ENCODE measurements at places on chromosomes 1 and 21. TPM values are rescaled to one million over a fixed set of nuclear protein-coding genes. Genes with fewer than 3 reads are reported as not detected.

GRCh38 chr1:181113059-181113641 lies 24.6 kb downstream of the IER5 start:
- peak; percentile 58 for DNase-seq

DNA sequence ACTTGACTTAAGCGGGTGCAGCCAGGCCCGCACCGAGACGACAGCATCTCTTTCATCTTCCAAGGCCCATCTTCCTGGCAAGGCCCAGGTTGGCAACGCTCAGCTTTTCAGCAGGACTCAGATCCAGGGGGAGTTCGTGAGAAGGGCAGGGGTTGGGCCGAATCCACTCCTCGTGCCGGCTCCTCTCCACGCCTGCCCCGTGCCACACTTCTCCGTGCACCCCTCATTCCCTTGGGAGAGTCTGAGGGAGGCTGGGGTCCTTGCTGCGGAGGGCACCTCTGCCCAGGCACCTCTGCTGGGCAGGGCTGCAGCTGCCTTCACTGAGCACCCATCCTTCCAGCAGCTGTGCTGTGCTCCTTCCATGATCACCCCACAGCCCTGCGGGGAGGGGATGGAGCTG lies 22.3 kb downstream of the PRDM16 start:
- DNase-seq, result no peak

DNA sequence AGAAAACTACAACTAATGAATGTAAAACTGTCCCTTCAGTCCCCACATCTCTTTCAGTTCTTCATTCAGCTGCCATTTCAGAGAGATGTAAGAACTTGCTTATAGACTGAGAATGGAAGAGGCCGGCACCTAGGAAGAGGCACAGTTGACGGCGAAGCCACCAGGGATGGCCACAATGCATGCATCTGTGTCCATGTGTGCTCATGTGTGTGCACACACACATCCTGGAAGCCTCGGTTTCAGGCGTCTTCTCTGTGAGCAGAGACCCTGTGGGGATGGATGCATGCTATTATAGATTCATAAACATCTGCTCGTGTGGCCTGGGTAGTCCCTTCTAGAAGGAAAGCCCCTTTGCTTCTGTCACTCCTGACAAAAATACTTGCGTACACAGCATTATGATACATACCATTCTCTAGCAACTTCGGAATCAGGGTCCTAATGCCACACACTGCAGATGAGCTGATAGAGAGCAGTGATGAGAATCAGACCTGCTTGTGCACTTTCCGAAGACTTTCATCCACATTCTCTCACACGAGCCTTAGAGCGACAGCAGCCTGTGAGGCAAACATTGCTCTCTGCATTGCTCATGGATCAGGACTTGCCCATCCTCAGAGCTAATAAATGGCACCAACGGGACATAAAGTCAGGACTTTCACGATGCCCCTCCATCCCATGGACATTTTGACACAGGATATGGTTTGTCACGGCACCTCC lies 12.4 kb upstream of the GPR61 start:
- no peak for DNase-seq

DNA sequence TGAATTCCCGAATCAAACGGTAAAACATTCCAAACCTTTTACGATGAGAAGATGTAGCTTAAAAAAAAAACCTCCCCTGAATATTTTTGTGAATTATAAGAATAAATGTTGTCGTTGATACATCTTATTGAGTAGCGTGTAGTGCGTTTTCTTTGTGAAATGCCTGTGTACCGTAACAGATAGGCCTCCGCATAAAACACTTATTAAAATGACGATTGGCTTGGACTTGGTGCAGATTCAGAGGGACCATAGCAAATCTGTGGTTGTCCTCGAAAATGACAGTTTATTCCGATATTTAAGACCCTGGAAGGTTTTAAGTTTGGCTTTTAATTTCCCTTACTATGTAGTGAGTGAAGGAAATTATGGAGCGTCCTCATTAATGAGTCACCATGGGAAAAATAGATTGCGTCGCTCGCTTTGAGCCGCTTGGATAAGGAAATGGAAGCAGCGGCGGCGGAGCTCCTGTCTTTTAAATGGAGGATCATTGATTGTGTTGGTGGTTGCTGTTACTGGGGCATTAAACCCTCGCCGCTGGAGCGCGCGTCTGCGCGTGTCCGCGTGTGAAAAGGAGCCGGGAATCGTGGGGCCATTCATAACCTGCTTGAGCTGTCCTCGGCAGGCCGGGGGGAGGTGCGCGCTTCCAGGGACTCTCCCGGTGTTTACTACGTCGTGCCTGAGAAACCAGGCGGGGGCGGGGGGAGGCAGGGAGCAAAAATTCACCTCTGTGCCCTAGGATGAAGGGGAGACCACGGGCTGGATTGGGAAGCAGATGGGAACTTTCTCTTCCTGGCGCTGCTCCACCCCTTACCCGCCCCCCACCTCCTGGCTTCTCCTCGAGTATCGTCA lies 1.6 kb downstream of the SPEN start:
- DNase-seq, result peak; percentile 91

The CA6 gene
- not detected for polyA plus RNA-seq

DNA sequence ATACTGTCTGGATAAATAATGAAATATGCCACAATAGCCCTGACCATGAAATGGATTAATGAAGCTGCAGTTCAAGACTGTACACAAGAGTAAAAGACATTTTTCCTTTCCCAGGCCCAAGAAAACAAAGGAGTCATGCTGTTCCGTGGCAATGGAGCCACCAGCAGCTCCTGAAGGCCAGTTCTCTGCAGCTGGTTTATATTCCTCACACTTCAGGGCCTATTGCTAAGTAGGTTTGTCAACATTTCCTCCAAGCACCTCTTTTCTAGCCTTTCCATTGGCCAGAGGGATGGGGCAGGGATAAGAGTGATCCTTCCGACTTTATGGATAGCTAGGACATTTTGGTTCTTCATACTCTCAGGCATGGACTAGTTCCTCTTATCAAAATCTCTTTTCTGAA lies 24.2 kb upstream of the RGL1 start:
- no peak for DNase-seq

GRCh38 chr1:40132383-40133311 lies 28.5 kb upstream of the RLF start:
- no peak for DNase-seq

DNA sequence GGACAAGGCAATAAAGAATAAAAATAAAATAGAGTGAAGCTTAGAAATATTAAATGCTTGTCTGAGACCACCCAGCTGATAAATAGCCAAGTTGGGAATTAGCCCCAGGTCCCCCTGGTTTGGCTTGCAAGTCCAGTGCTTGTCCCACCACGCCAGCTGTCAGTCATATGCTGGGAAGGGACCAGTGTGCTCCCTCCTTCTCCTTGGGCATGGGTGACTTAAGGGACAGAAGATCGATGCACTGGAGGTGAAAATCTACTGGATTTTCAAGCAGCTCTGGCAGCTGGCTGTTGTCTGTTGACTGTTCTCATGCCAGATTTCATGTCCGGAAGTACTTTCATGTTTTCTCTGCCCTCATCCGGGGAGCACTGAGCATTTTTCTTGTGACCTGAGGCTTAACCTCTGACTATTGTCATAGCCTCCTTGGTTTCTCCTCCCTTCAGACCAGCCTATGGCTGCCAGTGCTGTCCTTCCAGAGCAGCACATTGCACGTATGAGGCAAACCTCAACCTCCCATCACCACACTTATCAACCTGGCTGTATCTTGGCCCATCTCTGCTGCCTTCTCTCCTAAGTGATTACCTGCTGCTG lies 12.4 kb downstream of the LMOD1 start:
- DNase-seq, result no peak

DNA sequence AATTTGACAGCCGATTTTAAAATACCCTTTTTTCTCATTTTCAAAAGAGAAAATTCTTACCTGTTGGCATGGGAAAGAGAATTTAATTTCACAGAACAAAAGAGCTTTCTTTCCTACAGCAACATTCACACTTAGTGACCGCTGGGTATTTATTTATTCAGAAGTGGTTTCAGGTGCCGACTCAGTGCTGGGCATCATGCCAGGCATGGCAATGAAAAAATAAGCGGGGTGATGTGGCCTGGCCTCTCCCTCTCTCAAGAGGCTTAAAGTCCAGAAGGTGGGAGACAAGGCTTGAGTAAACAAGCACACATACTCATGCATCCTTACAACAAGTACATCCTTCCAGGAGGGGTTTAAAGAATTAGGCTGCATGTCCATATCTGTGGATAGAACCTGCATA lies 4.1 kb upstream of the PCP4 start:
- DNase-seq, result no peak

GRCh38 chr1:200211157-200211556 lies 183.6 kb downstream of the NR5A2 start:
- peak; percentile 38 for DNase-seq

GRCh38 chr21:25188677-25189079 lies 418.6 kb downstream of the MRPL39 start:
- DNase-seq, result no peak

The RGS16 gene
- polyA plus RNA-seq, result 11.8 TPM

The CNKSR1 gene
- polyA plus RNA-seq, result 1.7 TPM

The RBM34 gene
- polyA plus RNA-seq, result 65.3 TPM

DNA sequence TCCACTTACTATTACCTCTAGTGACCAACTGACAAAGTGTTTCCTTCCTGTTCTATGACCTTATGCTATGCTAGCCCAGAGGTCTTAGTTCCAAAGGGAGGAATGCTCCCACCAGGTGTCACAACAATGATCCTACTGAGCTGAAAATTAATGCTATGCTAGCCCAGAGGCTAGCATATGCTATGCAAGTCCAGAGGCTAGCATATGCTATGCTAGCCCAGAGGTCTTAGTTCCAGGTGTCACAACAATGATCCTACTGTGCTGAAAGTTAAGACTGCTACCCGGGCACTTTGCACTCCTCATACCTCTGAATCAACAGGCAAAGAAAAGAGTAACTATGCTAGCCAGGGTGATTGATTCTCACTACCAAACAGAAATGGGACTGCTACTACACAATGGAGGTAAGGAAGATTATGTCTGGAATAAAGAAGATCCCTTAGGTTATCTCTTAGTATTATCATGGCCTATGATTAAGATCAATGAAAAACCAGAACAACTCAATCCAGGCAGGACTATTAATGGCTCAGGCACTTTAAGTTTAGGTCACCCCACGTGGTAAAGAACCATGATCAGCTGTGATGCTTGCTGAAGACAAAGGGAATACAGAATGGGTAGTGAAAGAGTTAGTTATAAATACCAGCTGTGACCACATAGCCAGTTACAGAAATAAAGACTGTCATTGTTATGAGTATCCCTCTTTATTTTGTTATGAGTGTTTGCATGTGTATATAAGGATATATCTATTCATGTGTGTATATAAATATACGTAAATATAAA lies 114.1 kb downstream of the CSMD2 start:
- DNase-seq, result no peak

Data from muscle of back (tissue), 13 donors.